ENCODE measurements at places on chromosomes 1 and 21.

DNA sequence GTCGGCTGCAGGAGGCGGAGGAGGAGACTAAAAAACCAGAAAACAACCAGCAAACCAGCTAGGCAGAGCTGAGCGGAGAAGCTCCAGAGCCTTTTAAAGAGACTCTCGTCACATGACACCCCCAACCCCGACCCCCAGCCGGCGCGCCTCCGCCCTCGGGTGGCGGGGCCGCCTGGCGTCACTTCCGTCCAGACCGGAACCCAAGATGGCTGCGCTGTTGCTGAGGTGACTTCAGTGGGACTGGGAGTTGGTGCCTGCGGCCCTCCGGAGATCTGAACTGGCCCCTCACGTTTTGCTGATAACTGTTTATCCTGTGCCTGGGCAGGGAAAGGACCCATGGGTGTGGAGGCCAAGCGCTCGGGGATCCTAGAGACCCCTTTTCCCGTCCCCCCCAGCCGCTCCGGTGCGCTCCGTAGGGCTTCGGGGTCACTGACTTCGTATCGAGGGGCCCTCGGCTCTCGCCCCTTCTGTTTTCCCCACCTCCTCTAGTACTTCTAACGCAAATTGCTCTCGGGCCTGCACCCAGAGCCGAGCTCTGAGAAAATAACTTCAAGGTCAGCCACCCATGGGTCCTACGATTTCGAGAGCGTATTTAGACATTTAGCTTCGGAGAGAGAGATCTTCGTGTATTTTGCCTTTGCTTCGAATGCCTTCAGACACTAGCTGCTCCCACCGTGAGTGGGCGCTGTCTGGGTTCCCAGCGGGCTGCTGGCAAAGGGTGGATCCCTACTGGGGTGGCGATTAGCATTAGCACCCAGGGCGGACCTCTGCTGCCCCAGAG lies at the start of gene SDHC:
Gene SDHC, plus strand, starts transcription at position 181 of the 781 bp plus-strand sequence. Its CDS starts 25 bp downstream, at position 206.
- DNase-seq: peak; percentile 56

DNA sequence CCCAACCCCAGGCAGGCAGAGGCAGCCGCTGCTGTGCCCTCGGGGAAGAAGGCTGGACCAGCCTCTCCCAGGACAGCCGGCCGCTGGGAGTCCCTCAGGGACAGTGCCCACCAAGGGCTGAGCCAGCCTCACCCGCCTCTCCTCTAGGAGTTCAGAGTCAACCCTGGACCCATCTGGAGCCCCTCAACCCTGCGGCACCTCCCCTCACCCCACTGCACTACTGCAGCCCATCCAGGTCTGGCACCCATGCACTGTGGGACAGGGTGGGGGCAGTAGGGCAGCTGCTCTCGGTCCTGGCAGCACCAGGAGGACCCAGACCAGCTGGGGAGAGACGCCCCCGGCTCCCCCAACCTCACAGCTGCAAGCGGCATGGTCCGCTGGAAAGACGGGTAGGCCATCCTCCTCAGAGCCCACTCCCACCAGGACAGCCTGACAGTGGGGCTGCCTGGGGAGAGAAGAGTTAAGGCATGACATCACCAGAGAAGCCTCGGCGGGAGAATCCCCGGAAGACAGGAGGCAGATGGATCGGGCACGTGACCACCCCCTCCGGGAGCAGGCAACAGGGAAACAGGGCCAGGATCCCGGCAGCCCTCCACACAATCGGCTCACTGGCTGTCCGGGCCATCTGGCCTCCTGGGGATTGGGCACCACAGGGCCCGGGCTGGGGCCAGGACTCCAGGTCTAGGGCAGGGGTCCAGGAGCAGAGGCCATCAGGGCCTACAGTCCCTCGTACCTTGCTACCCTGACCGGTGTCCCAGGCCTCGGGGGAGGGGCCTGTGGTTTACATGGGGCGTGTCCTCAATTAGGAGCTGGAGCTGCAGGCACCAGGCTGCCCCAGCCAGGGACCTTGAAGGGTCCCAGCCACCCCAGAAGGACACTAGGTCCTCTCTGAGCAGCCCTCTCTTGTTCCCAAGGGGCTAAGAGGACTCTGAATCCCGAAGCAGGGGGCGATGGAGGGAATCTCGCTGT lies 3.1 kb downstream of the ACAP3 start:
- DNase-seq: no peak

DNA sequence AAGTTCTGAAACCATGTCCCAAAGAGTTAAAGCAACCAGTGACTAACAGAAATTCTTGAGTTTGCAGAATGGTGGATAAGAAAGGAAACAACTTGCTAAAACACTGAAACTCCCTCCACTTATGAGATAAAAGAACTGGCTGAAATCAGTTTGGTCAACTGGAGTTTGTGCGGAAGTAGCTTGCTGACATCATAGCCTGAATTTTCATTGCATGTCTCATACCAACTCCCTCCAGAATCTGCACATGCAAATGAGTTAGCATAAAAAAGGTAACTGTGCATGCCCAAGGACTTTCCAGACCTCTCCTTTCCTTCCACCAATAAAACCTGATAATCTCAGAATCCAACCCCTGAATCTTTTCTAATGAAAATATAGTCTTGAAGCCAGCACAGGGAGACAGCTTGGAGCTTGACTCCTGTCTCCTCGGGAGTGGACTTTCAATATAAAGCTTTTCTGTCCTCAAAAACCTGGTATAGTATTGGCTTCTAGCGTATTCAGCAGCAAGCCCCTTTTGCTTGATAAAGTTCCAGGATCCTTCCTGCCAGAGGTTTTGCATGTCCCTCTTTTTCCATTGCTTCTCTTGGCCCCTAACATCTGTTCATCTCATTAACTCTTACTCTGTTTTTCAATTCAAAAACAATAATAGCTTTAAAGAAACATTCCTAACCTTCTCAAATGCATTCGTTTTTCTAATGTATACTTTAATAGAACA lies 785.8 kb upstream of the ADGRL4 start:
- DNase-seq: no peak

DNA sequence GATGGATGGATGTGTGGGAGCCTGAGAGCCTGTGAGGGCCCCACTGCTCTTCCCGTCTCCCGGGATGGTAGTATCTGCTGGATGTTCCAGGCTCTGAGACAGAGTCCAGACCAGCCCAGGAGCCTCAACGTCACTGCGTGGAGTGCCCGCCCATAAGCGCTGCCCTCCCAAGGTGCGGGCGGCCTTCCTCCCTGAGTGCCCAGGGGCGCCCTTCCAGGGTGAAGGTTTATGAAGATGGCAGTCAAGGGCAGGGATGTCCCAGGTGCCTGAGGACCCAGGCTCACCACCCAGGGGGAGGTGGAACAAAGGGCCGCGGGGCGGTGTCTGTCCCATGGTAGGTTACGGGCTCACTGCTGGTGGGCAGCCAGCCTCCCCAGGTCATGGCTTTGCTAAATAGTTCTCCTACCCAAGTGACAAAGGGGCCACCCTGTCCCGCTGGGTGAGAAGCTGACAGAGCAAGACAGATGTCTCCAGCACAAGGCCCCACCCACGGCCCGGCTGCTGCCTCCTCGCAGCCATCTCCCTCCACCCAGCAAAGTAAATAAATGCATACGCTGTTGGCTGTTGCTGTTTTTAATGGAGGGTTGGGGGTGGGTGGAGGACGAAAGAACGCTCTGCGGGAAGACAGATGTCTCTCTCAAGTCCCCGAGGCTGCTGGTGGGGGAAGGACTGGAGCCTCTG lies 9.0 kb upstream of the GPR153 start:
- DNase-seq: no peak

DNA sequence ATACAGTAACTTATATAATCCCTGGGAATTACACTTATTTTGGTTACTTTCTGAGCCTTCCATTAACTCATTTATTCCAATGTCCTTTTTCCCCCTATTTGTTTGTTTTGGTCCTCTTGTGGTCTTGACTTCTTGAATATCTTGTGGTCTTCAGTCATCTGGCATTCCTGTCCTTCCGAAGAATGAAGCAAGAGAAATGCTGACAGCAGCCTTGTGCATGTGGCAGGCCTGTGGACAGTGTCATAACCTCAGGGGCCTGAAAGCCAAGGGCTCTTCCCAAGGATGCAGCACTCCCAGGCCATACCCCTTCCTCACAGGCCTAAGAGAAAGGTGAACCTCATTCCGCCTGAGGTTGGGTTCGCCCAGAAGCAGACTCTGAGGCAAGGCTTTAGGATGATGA lies 470.2 kb downstream of the DISC1 start:
- no peak for DNase-seq

DNA sequence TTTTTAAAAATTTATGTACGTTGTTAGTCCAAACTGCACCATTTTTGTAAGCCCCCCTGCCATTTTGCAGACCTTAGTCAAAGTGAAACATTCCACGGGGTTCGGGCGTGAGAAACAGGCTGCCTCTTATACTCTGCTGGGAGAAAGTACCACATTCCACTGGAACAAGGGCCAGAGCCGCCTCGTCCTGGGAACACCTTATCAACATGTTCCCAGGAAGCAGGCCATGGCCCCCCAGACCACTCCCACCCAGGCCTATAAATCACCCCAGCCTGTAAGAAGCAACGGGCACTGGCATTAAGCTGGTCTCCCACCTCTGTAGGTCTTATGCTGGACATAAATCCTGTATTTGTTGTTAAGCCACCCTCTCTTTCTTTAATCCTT lies 854 bp upstream of the ZRANB2 start:
- no peak for DNase-seq

- no peak for DNase-seq
Measured at GRCh38 chr1:68438310-68438709, 11.4 kb downstream of the RPE65 start.

DNA sequence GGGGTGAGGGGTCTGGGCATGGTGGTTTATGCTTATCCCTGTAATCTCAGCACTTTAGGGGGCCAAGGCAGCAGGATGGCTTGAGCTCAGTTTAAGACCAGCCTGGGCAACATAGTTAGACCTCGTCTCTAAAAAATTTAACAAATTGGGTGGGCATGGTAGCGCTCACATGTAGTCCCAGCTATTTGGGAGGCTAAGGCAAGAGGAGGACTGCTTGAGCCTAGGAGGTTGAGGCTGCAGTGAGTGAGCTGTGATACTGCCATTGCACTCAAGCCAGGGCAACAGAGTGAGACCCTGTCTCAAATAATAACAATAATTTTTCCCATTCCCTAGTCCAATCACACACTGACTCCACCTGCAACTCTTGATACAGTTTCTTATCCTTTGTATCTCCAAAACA lies 6.3 kb downstream of the WASF2 start:
- no peak for DNase-seq

DNA sequence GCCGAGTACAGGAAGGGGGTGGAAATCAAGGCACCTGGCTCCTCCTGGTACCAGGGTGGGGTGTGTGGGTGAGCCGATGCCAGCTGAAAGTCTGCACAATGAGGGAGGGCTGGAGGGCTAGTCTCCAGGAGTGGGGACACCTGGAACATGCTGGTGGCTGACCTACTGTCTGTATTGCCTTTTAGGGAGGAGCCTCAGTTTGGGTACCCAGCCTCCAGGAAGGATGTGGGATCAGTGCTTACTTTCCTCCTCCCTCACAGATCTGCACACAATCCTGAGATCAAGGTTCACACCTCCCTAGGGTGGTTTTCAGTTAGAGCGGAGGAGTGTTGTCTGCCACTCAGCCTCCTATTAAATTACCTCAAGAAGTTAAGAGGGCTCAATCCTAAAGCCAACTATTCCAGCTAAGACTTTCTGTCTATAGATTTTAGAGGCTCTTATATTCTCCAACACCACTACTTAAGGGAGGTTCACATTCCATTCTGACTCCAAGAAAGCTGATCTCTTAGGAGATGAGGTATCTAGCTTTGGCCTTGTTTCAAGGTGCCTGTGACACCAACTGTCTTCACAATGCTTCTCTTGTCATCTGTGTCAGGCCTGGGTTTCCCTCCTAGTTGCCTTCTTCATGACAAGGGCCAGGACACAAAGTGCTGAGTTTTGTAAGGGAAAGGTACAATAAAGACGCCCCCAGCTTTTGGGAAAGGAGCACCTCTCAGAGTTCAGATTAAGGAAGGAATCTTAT lies 15.7 kb downstream of the SSR2 start:
- no peak for DNase-seq

GRCh38 chr1:6523566-6523965 lies 30.7 kb downstream of the NOL9 start:
- no peak for DNase-seq

GRCh38 chr1:26831546-26832248 lies 5.2 kb downstream of the ZDHHC18 start:
- no peak for DNase-seq

DNA sequence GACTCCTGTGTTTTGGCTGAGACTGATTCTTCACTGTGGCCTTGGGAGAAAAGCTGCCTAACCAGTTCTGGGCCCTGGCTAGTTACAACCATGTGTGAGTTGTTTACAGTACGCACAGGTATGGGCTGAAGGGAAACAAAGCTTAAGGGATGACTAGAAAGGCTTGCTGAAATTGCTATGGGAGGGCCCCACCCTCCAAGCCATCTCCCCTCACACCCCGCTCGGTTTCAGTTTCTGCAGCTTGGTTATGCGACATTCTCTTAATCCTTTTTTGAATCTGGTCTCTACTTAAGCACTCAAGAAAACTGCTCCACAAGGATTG lies 43.1 kb downstream of the PBX1 start:
- DNase-seq: peak; percentile 96

DNA sequence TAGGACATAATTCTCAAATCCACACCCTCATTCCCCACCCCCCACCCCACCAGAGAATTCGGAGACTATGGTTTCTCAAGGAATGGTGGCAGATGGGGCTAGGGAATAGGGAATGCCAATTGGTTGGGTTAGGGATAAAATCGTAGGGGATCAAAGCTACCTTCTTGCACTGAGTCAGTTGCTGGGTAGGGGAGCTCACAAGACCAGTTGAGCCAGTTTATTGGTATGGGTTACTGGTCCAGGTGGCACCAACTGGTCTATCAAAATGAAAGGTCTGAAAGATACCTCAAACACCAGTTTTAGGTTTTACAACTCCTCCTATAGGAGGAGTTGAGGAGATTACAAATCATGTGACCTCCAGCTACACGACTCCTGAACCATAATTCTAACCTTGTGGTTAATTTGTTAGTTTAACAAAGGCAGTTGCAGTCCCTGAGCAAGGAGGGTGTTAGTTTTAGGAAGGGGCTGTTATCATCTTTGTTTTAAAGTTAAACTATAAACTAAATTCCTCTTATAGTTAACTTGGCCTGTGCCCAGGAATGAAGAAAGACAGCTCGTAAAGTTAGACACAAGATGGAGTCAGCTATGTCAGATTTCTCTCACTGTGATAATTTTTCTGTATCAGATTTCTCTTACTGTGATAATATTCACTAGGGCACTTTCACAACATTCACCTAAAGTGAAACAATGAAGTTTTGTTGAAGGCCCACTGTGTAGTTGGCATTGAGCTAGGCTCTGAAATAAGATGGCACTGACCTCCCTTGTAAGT lies 2.5 kb downstream of the SHISAL2A start:
- DNase-seq: no peak

DNA sequence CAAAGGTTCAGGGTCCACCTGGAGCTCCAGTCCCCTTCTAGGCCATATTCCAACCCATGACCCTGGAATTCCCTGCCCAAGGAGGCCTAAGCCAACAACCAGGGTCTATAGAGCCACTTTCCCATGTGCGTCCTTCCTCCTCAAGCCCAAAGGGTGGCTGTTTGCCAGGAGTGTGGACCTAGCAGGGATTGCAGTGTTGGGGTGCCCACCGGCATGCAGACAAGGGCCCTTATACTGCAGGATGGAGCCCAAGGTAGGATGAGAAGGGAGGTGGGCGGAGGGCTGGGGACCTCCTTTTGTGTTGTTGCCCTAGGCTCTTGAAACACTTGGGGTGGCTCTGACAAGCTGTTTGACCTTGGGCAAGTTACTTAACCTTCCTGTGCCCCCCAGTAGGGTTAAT lies 19.7 kb upstream of the ADGRB2 start:
- DNase-seq: no peak

- DNase-seq: no peak
Measured at GRCh38 chr1:22258698-22259097, 115.8 kb upstream of the WNT4 start.

Data from LNCaP clone FGC (cell line).